ENCODE measurements at places on chromosomes 7 and 10. TPM values are rescaled to one million over a fixed set of nuclear protein-coding genes. Genes with fewer than 3 reads are reported as not detected.

GRCh38 chr7:88317422-88317821 lies 10.7 kb upstream of the STEAP4 start:
- no peak for DNase-seq

DNA sequence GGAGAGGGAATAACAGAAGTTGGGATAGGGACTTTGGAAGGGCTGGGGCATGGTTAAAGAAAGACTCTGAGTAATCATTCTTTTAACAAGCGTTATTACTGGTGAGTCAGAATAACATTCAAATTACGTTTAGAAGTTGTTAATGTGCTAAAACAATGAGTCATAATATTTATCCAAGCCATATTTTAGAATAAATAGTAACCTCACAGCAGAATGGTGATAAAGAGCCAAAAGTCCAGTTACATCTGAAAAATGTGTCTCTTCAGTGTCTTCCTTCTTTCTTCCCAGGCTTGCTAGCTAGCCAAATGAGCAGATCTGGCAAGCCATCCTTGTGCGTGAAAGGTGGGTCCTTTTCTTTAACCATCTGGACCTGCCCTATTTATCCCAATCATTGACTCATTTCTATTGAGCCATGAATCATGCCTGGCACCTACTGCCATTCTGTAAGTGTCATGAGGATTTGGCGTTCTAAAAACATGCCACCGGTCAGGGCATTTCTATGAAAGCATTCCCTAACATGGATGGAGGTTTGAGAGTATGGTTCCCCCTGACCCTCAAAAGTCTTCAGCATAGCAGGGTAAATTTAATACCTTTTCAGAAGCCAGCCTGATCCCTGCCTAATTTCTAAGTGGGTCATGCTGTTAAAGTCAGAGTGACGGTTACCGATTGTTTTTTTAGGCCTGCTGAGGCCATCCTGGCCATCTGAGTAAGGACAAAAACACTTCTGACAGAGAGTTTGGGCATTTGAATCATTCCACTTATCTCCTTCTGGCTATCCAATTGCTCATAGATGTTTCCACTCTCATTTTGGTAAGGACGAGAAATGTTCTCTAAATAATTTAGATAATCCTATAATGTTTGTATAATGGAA lies 26.9 kb downstream of the MYPN start:
- DNase-seq = peak; percentile 70

DNA sequence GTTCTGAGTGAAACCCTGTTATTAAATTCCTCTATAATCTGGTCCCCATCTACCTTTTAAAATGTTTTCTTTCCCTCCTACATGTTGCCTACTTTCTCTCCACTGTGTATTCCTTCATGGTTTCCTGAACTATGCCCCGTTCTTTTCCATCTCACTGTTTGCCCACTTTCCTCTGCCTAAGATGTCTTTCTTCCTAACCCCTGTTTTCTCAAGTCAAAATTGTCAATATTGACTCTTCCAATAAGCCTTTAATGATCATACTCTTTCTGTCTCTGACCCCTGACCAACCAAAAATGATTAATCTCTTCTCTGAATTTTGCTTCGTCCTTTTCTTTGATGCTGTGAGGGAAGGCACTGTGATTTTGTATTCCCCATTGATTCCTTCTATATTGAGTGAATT lies 30.6 kb upstream of the OIT3 start:
- no peak for DNase-seq

GRCh38 chr7:121578669-121579068 lies 182.6 kb upstream of the FAM3C start:
- no peak for DNase-seq

GRCh38 chr10:7890781-7891180 lies 72.5 kb downstream of the TAF3 start:
- DNase-seq = no peak

DNA sequence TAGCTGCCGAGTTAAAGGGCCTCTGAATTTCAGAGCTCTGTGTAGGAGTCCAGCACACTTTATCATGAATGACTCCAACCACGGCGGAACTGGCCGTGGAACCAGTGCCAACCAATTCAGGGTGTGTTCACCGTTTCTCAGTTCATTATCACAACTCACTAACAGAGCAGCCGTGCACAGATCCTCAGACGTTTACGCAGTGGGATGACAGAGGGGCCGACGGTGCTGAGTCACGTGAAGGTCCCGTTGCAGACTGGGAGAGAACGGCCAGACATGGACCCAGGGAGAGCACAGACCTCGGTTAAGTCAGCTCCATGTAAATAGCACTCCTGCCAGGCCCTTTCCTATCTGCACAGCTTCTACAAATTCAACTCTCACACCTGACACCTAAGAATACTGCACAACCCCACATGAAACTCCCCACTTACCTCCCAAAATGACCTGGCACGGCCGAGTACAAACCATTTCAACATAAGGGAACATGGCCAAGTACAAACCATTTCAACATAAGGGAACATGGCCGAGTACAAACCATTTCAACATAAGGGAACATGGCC lies 95.5 kb downstream of the DIP2C start:
- peak; percentile 50 for DNase-seq

- DNase-seq = no peak
Observed at GRCh38 chr10:110300486-110300986, 4.2 kb downstream of the SMNDC1 start.

DNA sequence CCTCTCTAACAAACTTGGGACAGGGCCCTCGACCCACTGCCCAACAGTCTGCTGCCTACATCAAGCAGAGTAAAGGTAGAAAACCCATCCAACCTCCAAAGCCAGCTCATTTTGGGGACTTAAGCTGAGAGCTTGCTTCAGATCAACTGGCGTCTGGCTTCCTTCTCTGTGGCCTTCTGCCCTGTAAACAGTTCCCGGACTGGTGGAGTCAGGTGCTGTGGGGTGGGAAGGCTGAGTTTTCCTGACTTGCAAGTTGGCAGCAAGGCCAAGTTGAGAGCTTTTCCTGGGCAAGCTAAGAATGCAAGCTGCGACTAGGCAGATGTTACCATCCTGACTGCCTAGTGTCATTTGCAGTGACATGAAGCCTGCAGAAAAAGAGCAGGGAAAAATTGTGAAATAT lies 3.7 kb downstream of the GALNT17 start:
- peak; percentile 60 for DNase-seq

DNA sequence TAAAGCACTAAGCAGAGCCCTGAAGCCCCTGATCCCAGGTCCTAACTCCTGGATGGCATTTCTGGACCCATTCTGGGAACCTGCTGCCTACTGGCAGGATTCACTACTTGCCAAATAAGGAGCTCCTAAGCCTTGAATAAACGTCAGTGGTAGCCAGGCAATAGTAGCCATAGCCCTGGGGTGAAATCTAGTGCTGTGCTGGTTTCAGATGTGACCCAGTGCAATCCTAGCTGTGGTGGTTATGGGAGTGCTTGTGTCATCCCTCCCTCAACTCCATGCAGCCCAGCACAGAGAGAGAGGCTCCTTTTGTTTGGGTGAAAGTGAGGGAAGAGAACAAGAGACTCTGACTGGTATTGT lies 43.7 kb downstream of the PCLO start:
- no peak for DNase-seq

DNA sequence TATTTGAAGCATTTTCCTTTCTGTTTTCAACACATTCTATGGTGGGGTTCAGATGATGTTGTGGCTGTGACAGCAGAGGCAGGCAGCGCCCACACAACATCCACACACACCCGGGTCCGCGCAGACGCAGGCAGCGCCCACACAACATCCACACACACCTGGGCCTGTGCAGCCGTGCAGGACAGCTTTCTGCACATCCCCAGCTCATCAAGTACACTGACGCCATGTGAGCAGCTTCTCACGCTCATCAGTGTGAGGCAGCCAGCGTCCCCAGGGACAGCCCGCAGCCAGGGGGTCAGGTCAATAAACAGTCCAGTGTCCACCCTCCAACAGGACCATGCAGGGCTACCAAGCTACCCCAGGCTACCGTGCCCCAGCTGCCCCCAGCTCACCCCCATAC lies 272.8 kb upstream of the TCERG1L start:
- no peak for DNase-seq

GRCh38 chr10:87694011-87694794 lies 34.5 kb downstream of the PAPSS2 start:
- DNase-seq = no peak

WDFY4 gene
- total RNA-seq = not detected

CALN1 gene
- total RNA-seq = not detected

IKZF5 gene
- total RNA-seq = 1.0 TPM

ZDHHC6 gene
- 23.3 TPM for total RNA-seq

EVX1 gene
- not detected for total RNA-seq
